NCI-H524 (cell line): ENCODE measurements at places on chromosomes 2 and 18.

GRCh38 chr2:49367003-49367402, 212.7 kb upstream of the FSHR start:
- DNase-seq, result no peak

DNA sequence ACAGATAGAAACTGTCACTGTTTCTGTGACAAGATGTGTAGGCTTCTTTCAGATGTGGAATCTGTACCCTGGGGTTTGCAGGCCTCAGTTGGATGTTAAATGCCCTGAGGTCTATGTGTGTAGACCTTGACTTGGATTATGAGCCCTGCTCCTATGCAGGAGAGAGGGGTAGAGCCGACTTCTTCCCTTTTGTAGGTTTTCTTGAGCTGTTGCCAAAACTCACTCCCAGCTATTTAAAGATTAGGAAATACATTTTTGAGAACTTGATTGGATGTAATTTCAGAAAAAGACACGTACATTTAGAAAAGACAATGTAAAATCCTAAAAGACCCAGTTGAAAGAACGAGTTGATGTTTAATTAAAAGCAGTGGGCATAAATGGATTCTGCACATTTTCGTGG, 374.8 kb downstream of the SLC4A3 start:
- DNase-seq, result no peak

- peak; percentile 31 for DNase-seq
Observed at GRCh38 chr2:168239281-168239680, 8.1 kb downstream of the STK39 start.

DNA sequence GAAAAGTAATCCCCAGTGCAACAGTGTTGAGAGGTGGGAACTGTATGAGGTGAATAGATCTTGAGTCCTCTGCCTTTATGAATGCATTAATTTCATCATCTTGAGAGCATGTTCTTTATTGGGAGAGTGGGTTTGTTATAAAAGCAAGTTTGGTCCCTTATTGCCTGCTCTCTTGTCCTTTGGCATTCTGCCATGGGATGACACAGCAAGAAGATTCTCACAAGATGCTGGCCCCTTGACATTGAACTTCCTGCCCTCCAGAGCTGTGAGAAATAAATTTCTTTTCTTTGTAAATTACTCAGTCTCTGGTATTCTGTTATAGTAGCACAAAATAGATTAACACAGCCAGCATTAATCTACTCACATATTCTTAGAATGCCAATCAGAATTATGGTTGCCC, 108.6 kb downstream of the EHBP1 start:
- no peak for DNase-seq

DNA sequence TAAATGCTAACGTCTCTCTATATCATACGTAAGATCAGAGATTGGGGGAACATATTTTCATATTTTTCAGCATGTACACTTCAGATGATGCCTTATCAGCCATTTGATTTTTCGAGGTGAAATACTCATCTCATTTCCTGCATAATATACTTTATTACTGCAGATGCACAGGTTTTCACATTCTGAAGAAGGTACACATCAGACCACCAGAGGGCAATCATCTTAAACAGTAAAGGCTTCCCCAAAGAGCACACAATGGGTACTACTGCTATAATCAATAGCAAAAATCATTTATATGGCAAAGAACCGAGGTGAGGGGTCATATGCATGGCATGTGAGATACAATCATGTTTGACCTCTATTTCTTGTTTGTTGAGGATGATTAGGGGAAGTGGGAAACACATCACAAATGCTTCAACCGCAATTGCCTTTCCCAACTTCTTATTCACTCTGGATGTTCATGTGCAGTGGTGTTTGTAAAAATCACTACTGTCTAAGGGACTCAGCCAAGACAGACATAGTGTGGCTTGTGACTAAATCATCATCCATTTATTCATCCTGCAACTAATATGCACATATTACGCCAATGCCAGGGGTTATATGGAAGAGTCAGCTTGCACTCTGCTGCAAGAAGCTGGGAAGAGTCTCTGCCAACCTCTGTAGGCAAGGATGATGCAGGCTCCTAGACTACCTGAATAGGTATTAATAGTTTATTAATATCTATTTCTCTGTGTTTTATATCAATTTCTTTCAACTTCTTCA, 118.7 kb downstream of the EPB41L3 start:
- DNase-seq, result peak; percentile 13
